ENCODE measurements at places on chromosomes 1 and 21. TPM values are rescaled to one million over a fixed set of nuclear protein-coding genes. Genes with fewer than 3 reads are reported as not detected.

Gene DCST1
- polyA plus RNA-seq = 0.21 TPM

Gene MYOCOS
- 0.24 TPM for polyA plus RNA-seq

Gene SEC16B
- 3.1 TPM for polyA plus RNA-seq

Gene KRTAP11-1
- polyA plus RNA-seq = not detected

Gene GNG4
- 3.4 TPM for polyA plus RNA-seq

Gene TNFRSF1B
- 7.0 TPM for polyA plus RNA-seq

Gene A3GALT2
- polyA plus RNA-seq = not detected

DNA sequence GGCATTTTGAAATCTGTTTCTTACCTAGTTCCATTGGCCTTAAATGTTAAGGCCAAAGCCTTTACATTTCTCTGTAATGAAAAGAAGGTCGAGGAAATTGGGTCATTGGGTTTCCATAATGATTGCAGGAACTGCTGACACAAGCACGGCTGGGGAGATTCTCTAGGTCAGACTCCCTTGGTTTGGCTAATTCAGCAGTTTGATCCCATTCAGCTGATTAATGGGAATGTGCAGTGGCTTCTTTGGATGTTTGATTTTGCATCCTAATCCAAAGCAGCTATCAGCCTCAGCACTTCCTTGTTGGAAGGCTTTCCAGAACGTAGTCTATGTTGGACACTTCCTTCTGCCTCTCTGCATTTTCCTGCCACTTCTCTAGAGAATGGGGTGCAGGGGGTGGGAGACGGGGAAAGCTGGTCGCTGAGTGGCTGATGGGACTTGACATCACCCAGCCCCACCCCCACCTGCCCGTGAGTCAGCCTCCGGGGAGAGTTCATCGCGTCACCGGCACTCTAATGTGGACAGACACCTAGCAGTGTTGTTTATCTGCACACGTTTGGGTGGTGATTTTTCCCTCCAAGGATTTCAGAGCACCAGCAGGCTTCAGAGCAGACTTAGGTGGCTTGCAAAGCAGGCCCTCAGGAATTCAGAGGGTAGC lies 5.4 kb downstream of the PSEN2 start:
- no peak for DNase-seq

DNA sequence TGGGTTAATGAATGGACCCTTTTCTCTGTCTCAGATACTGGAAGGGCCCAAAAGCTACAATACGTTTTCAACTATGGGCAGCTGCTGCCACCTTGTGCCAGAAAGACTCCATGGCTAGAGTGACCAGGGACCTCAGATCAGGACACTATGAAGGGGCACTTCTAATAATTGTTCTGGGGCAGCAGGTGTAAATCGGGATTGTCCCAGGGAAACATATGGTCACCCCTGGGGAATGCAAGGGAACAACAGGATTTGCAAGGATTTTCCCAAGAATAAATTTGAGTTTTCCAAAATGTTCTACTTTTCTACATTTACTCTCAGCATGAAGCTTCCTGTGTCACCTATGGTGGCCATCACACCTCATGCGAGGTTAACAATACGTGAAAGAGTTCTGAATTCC lies 12.0 kb upstream of the FCAMR start:
- no peak for DNase-seq

DNA sequence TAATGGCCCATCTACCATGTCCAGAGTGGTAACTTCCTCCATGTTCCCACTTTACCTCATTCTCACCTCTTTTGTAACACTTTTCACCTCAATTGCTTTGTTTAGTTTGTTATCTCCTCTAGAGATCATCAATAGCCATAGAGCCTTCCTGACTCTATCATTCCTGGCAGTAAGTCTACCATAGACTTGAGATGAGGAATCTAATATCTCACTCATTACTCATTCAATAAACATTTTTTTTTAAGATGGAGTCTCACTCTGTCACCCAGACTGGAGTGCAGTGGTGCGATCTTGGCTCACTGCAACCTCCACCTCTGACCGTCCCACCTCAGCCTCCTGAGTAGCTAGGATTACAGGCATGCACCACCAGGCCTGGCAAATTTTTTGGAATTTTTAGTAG lies 7.1 kb downstream of the NMNAT2 start:
- DNase-seq = no peak

DNA sequence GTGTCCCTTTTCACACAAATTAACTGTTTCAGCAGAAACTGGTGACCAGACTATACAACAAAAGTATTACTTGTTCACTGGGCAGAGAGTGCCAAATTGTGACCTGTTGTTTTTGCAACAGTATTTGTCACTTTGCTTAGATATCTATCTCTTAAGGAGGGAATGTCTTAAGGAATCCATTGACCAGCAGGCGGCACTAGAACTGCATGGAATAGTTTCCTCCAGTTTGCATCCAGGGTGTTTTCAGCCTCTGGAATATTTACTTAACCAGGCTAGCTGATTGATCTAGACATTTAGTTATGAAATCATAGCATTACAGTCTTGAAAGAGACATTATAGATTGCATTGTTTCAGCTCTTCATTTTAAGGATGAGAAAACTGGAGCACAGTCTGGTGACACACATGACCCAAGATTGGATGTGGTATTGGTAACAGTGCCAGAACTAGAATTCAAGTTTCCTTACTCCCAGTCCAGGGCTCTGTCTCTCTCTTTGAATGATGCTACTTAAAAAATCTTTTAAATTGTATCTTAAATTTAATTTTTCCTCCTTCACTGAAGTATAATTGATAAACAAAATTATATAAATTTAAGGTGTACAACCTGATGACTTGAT lies 16.9 kb downstream of the RPTN start:
- peak; percentile 23 for DNase-seq

- no peak for DNase-seq
These were observed 251.4 kb downstream of the FAM72C start for GRCh38 chr1:143720087-143721023.

- DNase-seq = no peak
These were observed 169.2 kb downstream of the LYPLAL1 start for GRCh38 chr1:219342836-219343235.

DNA sequence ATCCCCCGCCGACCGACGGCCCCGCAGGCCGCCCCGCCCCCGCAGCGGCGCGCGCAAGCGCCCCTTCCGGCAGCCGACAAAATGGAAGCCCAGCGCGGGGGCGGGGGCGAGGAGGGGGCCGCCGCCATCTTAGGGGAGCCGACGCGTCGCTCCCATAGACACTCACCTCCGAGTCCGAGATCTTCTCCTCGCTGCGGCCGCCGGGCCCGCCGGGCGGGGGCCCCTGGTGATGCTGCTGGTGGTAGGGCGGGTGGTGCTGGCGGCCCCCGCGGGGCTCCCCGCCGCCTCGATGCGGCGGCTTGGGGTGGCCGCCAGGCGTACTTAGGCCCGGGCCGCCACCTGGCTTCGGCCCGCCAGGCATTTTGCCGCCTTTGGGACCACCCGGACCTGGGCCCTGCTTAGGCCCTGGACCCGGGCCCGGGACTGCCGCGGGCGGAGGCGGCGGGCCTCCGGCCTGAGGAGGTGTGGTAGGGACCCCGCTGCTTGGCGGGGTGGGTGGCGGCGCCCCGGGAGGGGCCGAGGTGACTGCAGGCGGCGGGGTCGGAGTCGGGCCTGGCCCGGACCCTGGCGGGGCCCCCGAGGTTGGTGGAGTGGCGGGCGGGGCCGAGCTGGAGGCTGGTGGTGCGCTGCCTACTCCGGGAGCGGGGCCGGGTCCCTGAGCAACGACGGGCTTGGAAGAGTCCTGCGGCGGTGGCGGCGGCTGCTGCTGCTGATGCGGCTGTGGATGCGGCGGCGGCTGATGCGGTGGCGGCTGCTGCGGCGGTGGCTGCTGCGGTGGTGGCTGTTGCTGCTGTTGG lies 691 bp downstream of the SFPQ start:
- peak; percentile 73 for DNase-seq

- no peak for DNase-seq
These were observed 1.5 kb upstream of the MRPS14 start for GRCh38 chr1:175024773-175025172.

GRCh38 chr1:53338423-53338822 lies 10.6 kb upstream of the LRP8 start:
- no peak for DNase-seq

- DNase-seq = no peak
These were observed 96.7 kb upstream of the TMPRSS2 start for GRCh38 chr21:41604583-41605041.

DNA sequence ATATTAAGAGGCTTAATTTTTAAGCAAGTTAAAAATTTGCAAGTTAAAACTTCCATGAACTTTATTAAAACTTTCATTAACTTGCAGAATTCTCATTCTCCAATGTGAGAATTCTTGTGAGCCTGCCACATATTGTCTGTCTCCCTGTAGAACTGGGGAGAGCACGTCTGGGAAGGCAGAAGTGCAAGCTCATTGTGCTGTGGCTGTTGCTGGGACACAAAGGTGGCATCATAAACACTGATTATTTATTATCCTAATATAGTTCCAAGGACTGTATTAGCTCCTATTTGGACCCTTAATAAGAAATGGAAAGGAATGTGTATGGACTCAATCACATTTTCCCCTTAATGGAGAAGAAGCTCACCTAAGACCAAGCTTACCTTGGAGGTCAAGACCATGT lies 68.7 kb upstream of the MROH9 start:
- no peak for DNase-seq

DNA sequence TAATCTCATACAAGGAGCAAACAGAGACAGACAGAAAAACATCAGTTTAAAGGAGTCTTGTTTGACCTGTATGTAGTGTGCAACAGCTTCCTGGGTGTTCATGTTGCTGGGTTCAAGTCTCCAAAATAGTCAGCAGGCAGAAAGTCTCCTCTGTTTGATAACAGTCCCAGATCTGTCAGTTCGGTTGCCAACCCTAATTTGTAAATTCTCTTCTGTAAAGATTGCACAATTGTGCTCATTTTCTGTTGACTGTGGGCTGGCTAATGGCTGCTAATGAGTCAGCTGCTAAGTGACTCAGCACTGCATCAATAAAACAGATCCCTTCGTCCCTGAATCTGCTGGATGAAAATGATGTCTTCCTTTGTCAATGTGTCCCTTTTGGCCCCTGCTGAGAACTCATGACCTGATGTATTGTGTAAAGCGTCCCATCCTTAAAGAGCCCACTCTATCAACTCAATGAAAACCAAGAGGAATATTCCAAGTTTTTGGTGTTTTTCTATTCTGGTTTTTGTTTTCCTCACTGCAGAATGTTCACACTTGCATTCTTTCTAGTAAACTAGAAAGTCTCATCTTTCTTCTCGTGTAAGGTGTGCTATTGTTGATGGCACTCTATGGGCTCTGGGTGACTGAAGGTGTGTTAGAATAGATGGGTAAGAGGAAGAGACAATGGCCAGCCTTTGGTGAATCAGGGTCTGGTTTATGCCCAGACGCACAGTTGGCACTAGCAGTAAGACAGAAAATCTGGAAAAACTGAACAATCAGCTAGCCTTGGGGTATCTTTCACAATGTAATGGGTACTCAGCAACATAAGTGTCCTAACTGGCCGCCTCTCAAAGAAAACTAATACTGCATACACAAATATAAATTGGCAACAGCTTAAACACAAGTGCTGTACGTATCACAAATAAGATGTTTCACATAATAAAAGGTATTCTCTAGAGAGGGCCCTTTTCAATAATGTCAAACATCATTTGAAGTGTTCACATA lies 75.1 kb upstream of the SIPA1L2 start:
- no peak for DNase-seq

DNA sequence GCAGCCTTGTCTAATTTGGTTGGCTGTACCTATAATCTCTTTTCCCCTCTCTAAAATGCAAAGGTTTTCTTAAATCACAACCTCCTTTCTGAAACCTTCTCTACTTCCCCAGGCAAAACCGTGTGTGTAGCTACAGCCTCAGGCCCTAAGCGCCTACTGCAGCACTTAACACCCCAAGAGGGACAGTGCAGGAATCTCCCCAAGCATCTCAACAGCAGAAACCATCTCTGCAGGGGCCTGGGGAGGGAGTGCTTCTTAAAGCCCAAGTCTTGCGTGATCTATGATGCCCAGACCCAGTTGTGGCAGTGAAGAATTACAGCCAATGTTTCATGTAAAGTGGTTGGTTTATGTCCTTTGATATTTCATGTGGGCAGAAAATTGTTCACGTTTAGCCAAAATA lies 159.3 kb downstream of the DSCAM start:
- no peak for DNase-seq

DNA sequence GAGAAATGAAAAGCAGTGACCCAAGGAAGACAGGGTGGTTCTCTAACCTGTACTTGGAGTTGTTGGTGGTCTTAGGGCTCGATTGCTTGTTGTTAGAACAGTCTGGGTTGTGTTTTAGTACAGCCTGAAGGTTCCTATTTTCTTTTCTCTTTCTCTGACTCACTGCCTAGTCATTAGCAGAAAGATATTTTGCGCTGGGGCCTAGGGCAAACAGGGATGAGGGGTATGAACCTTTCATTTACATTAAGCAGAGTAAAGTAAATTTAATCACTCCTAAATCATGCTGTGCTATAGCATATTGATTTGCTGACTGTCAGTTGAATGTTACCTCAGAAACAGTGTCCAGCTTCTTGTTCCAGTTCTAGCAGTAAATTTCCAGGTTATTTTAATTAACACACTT lies 197.2 kb downstream of the RWDD3 start:
- DNase-seq = no peak

- DNase-seq = no peak
These were observed 16.1 kb downstream of the EIF2B3 start for GRCh38 chr1:44970317-44970716.

- DNase-seq = no peak
These were observed 3.6 kb upstream of the SLC16A4 start for GRCh38 chr1:110394493-110394820.

GRCh38 chr1:54559111-54559548 lies 11.1 kb downstream of the ACOT11 start:
- DNase-seq = no peak

DNA sequence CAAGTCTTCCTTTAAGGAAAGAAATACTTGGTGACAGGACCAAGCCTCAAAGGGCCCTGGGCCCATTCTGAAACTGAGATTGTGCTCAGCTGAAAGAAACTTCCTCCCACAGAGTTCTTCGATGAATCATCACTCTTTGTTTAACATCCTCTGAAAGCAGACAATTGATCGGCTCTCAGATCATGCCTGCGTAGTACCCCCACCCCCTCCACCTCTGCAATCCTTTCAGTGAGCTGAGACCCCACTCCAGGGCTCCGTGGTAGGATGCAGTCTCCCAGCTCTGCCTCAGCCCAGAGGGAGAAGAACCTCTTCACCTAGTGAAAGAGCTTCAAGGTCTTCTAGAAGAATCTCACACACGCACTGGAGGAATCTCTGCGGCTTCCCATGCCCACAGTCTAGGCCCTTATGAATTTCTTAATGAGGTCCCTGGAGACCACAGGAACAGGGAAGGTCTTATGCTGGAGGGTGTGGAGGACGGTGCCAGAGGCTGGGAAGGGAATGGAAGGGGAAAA lies 104.9 kb upstream of the SOD1 start:
- DNase-seq = no peak

Measured in right renal cortex interstitium (tissue), 3 donors.